M059J (cell line): ENCODE measurements at places on chromosomes 16 and 17. TPM values are rescaled to one million over a fixed set of nuclear protein-coding genes. Genes with fewer than 3 reads are reported as not detected.

Gene CA7
- not detected in 2 replicates for total RNA-seq

Gene KRTAP4-9
- not detected in 2 replicates for total RNA-seq

Gene TNFRSF17
- total RNA-seq = 0.52 TPM in 1 of 2 replicates, not detected in the other

Gene CBLN1
- total RNA-seq = not detected in 2 replicates

Gene CDH3
- total RNA-seq = 3.1 and 3.9 TPM in 2 replicates

Gene WNT9B
- total RNA-seq = not detected in 2 replicates
